ENCODE measurements at places on chromosomes 5 and 9. TPM values are rescaled to one million over a fixed set of nuclear protein-coding genes. Genes with fewer than 3 reads are reported as not detected.

Gene LCP2
- total RNA-seq: 4.6 TPM

- no peak for DNase-seq
Measured at GRCh38 chr9:23379842-23380241, 446.2 kb downstream of the ELAVL2 start.

GRCh38 chr9:77616191-77616590 is 31.9 kb downstream of the GNA14 start:
- DNase-seq: no peak

DNA sequence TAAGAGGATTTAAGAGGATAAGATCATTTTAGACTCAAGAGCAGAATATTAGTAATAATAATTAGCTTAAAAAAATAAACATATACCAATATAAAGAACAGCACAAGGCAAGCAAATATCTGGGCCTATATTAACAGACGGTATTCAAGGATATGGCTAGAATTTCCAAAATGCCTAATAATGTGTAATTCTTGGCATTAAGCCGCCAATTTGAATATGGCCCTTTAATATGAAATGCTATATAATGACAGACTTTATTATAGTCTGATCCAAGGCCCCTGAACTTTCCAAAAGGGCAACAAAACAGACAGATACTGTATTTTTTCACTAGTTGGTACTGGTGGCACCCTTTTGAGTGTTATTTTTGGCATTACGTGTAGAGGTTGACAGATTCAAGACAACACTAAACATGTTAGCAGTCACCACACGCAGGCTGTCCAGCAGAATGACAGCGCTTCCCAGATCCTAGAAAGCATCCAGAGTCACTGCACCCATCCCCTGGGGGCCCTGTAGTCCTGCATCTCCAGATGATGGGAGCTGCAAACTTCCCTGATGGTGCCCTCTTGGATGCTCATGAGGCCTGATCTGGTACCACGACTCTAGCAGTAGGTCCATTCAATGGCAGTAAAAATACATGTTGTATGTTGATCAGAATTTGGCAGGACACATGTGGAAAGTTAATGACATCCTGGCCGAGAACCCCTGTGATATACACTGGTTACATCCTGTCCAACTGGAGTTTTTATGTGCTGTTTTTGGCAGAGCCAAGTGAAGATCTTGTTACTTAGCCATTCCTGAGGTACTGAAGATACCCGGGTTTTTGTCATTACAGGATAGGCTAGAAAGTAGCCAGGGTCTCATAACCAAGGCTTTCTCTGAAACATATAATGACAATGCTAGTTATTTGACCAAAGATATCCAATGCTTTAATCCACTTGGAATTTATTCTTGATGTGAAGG is 1.7 kb upstream of the ABL1 start:
- no peak for DNase-seq

- DNase-seq: no peak
Measured at GRCh38 chr9:124450931-124451661, 845 bp downstream of the ADGRD2 start.

- DNase-seq: no peak
Measured at GRCh38 chr9:86424251-86424891, 70.2 kb upstream of the TUT7 start.

Gene SOHLH1
- not detected for total RNA-seq

GRCh38 chr9:133370685-133371084 is 5.2 kb downstream of the SURF4 start:
- no peak for DNase-seq

Gene LRRTM2
- 0.16 TPM for total RNA-seq

All from lower leg skin (tissue), 4 donors.